Stimulated activated CD8-positive, alpha-beta memory T cell treated with anti-CD3 and anti-CD28 coated beads, Interleukin-15, amount 100 ng/mL, for 4 hours (primary cell): ENCODE measurements at places on chromosomes 1 and 21.

DNA sequence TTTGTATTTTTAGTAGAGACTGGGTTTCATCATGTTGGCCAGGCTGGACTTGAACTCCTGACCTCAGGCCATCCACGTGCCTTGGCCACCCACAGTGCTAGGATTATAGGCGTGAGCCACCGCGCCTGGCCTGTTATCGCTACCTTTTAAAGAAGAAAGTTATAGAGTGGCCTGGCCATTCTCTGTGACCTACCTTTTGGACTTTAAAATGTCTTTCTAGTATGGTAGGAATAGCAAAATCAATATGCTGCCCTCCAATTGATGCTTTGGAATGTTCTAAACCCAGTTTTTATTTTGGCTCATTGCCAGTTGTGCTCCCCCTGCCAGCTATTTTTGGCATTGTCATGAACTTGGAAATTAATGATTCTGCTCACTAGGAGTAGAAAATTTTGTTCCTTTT is 19.9 kb downstream of the HIPK1 start:
- no peak for DNase-seq

- DNase-seq = no peak
Measured at GRCh38 chr1:8021676-8022266, 4.3 kb downstream of the ERRFI1 start.

DNA sequence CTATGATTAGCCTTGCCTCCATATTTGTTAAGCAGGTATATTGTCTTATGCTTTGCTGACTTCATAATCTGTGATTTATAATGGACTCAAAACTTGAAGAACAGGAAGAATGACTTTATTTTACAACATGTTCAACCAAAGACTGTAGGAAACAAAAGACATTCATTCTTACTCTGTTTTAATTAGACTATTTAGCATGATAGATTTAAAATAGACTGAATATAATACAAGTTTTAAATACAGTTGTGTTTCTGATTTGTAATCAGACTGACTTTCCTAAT is 63.1 kb downstream of the CDC14A start:
- DNase-seq = no peak

- DNase-seq = no peak
Measured at GRCh38 chr1:242239398-242239797, 240.5 kb upstream of the MAP1LC3C start.

DNA sequence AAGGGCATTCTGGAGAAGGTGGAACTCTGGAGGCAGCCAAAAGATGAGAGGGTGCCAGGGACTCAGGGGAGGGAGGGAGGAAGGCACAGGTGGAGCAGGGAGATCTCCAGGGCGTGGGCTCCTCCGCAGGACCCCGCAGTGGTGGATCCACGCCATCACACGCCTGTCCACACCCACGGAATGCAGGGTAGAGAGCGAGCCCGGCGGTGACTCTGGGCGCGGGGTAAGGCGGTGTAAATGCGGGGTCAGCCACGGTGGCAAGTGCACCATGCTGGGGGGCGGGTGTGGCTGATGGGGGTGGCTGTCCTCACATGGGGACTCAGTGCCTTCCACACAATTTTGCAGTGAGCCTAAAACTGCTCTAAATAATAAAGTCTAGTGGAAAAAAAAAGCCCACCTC is 105.1 kb upstream of the TTC34 start:
- no peak for DNase-seq

DNA sequence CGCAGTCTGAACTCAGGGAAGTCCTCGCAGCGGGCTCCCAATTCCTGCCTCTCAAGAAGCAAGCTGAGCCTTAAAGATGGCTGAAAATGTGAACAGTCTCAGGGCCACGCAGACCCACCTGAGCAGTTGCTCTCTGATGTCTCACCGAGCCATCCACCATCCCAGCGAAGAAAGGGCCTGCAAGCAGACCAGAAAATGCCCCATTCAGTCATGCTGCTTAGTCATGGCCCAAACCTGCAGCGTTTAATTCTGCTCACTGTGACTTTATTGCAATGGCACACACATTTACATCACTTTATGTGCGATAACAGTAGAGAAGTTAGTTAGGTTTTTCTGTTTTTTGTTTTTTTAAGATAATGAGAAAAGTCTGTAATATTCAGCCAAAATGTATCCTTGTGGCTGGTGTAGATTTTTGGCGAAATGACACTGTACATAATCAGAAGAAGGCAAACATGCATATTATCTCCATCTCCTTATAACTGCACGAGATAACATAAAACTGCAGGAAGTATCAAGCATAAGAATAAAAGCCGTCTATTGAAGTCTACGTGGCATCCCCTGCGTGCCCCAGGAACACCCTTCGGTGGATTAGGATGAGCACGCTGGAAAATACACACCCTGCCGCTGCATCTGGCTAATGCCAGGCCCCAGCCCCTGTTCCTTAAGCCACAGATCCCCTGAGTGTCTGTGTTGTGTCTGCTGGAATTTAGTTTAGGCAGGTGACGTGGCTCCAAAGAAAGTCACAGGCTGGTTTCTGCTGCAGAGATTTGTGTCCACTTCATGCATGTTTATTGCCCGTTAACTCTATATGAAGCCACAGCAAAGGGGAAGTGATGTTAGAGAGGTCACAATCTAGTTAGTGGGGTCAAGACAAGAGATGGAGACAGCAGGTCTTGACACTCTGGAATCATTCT is 119.8 kb upstream of the IRF2BP2 start:
- no peak for DNase-seq

- DNase-seq = peak; percentile 56
Measured at GRCh38 chr1:212432661-212433576, at the start of gene NENF. TSS of gene NENF (plus strand) at chr1:212432920. CDS start at chr1:212432944, 24 bp downstream.

- DNase-seq = no peak
Measured at GRCh38 chr1:62832276-62832675, 48.3 kb downstream of the ATG4C start.

DNA sequence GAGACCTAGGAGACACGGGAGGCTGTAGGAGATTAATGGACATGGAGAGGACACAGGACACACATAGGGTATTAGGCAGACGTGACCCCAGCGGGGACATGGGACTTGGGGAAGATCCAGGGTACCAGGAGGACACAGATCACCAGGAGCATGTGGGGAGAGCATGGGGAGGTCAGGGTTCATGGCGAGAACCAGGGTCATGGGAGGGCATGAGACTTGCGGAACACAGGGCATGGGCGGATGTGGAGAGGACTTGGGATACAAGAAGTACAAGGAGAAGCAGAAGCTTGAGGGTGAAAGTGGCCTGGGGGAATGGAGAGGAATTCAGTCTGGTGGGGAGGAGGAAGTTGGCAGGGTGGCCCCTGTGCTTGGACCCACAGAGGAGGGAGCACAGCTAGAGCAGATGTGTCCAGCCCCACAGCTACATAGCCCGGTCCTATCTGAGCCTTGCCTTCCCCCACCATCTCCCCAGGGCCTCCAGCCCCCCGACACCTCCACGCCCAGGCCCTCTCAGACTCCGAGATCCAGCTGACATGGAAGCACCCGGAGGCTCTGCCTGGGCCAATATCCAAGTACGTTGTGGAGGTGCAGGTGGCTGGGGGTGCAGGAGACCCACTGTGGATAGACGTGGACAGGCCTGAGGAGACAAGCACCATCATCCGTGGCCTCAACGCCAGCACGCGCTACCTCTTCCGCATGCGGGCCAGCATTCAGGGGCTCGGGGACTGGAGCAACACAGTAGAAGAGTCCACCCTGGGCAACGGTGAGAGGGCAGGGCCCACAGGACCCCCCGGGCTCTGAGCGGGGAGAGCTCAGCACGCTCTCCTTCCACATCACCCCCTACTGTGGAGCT is 12.1 kb downstream of the TIE1 start:
- no peak for DNase-seq

- no peak for DNase-seq
Measured at GRCh38 chr1:215637041-215637573, 70.0 kb downstream of the KCTD3 start.

DNA sequence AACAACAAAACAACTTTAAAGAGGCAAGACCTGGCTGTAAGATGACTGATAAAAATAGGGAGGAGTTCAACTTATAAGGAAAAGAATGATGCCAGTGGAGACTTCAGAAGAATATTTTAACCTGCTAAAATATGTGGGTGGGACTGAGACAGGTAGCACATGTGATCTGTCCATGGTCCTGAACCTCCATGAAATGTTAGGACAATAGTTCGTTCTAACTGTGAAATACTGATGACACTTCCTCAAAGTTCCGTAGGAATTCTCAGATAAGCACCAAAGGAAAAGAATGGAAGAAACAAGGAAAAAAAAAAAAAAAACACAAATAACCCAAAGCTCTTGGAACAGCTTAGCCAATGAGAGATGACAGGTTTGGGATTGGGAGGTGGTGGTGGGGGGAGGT is 44.7 kb downstream of the CDC42BPA start:
- DNase-seq = no peak

DNA sequence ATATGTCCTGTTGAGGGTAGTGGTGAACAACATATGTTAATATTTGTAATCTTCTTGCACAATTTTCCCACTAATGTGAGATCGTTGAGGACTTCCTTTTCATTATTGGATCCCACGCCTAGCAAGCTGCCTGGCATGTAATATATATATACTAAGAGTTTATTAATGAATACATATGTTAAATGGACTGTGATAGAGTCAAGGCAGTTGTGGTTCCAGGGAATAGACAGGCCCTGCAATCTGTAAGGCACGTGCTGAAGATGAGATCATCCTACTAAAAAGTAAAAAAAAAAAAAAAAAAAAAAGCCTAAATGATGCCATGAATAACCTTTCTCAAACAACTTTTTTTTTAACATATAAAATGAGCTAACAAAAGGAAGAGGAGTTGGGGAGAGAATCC is 28.9 kb downstream of the PLPPR5 start:
- no peak for DNase-seq

DNA sequence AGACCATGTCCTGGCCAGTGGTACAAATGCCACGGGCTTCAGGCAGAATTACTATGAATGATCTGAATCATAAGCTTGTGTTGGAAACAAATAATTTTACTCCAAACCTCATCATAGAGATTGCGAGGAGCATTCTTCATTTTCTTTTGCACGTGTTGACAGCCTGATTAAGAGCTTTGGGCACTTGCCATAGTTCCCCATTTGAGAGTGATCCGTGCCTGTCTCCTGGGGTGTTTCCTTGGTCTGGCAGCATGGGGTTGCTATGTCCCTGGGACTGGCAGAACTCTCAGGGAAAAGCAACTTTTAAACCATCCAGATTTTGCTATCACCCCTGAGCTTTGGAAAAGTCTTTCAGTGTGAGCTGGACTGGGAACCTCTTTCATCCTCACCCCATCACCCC is 54.3 kb upstream of the KCNJ6 start:
- DNase-seq = no peak
